Vein endothelial cell (primary cell): ENCODE measurements at places on chromosomes 13 and 19. TPM values are rescaled to one million over a fixed set of nuclear protein-coding genes. Genes with fewer than 3 reads are reported as not detected.

LILRB4 gene
- total RNA-seq: not detected in 2 replicates

ADGRE1 gene
- total RNA-seq: not detected in 2 replicates

COL4A1 gene
- total RNA-seq: 997 and 1,365 TPM in 2 replicates

TSHZ3 gene
- total RNA-seq: 0.65 and 3.3 TPM in 2 replicates

GFY gene
- total RNA-seq: not detected in 2 replicates

UBXN6 gene
- total RNA-seq: 83.8 and 109 TPM in 2 replicates

PLPPR3 gene
- 0.48 and 1.3 TPM in 2 replicates for total RNA-seq

LHB gene
- 0.48 TPM in 1 of 2 replicates, not detected in the other for total RNA-seq

CEACAM8 gene
- not detected in 2 replicates for total RNA-seq

LIM2 gene
- total RNA-seq: not detected in 2 replicates

LYPD5 gene
- total RNA-seq: under 0.01 and 0.10 TPM in 2 replicates

MYO1F gene
- under 0.01 and 0.10 TPM in 2 replicates for total RNA-seq

DCT gene
- 0.10 TPM in 1 of 2 replicates, not detected in the other for total RNA-seq

SPACA4 gene
- total RNA-seq: not detected in 2 replicates

ZNF544 gene
- 50.3 and 53.6 TPM in 2 replicates for total RNA-seq

ZNF100 gene
- total RNA-seq: 9.1 and 10.9 TPM in 2 replicates

ZNF431 gene
- total RNA-seq: 5.2 and 6.2 TPM in 2 replicates

WDR88 gene
- not detected in 2 replicates for total RNA-seq

ZIK1 gene
- total RNA-seq: 4.6 and 5.7 TPM in 2 replicates

SLC27A5 gene
- total RNA-seq: 5.2 and 6.5 TPM in 2 replicates

CYP4F8 gene
- not detected in 2 replicates for total RNA-seq

IGSF23 gene
- total RNA-seq: 0.29 and 0.65 TPM in 2 replicates

ZNF181 gene
- total RNA-seq: 9.8 and 15.1 TPM in 2 replicates

AMH gene
- 1.7 and 2.6 TPM in 2 replicates for total RNA-seq

ZNF580 gene
- 6.9 and 7.4 TPM in 2 replicates for total RNA-seq

C13orf42 gene
- not detected in 2 replicates for total RNA-seq

PROZ gene
- not detected in 2 replicates for total RNA-seq

GRIK5 gene
- total RNA-seq: under 0.01 TPM in 1 of 2 replicates, not detected in the other

CYP2S1 gene
- 1.2 and 2.0 TPM in 2 replicates for total RNA-seq

CALR3 gene
- total RNA-seq: not detected in 2 replicates

PRR22 gene
- total RNA-seq: 0.57 and 0.65 TPM in 2 replicates

SPPL2B gene
- 26.3 and 31.4 TPM in 2 replicates for total RNA-seq

CCDC70 gene
- not detected in 2 replicates for total RNA-seq

ZNF283 gene
- 5.6 and 8.2 TPM in 2 replicates for total RNA-seq

OVOL3 gene
- not detected in 2 replicates for total RNA-seq

CELF5 gene
- not detected in 2 replicates for total RNA-seq

ZNF112 gene
- 6.2 and 8.2 TPM in 2 replicates for total RNA-seq

GNA15 gene
- under 0.01 TPM in 1 of 2 replicates, not detected in the other for total RNA-seq

KIR3DL2 gene
- total RNA-seq: not detected in 2 replicates

TMEM255B gene
- total RNA-seq: 24.8 and 36.1 TPM in 2 replicates

TSPAN16 gene
- not detected in 2 replicates for total RNA-seq

ZNF442 gene
- 0.65 and 1.5 TPM in 2 replicates for total RNA-seq

FFAR1 gene
- not detected in 2 replicates for total RNA-seq

LILRB1 gene
- not detected in 2 replicates for total RNA-seq

FUT2 gene
- total RNA-seq: not detected in 2 replicates

CYP4F2 gene
- total RNA-seq: not detected in 2 replicates

TTYH1 gene
- not detected in 2 replicates for total RNA-seq

LILRA1 gene
- total RNA-seq: not detected in 2 replicates

LAIR1 gene
- not detected in 2 replicates for total RNA-seq

CEACAM5 gene
- total RNA-seq: not detected in 2 replicates

FBXW9 gene
- total RNA-seq: 16.5 and 21.9 TPM in 2 replicates

MTUS2 gene
- not detected in 2 replicates for total RNA-seq

NCR1 gene
- total RNA-seq: not detected in 2 replicates

EID2 gene
- total RNA-seq: 9.6 and 11.8 TPM in 2 replicates

MAP1S gene
- total RNA-seq: 54.5 and 65.0 TPM in 2 replicates

SPACA7 gene
- not detected in 2 replicates for total RNA-seq
